ENCODE measurements at places on chromosomes 13 and 19.

GRCh38 chr13:100108913-100109507 lies 20.1 kb downstream of the PCCA start:
- no peaks in the 10 kb centered on the region for H3K27me3 ChIP-seq
- H3K27ac ChIP-seq: no peak overlapping the region
- H3K4me3 ChIP-seq: no peak overlapping the region

DNA sequence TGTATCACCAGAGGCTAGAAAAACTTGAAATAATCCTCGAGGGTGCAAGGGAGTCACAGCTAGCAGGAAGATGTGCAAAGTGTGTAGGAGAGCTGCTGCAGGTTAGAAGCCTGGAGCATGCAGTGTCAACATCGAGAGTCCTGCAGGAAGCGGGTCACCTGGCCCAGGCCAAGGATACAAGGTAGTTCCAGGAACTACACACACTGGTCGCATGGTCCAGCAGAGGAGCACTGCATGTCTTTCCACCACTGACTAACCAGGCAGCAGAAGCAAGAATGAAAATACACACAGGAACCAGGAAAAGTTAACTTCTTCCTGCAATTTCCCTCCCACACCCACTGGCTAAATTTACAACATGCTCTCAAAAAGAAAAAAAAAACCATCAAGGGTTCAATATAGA lies 36.0 kb upstream of the MIR17HG start:
- no peaks in the 10 kb centered on the region for H3K36me3 ChIP-seq
- no peak for DNase-seq
- H3K27me3 ChIP-seq: no peaks in the 10 kb centered on the region
- no peaks in the 10 kb centered on the region for H3K4me1 ChIP-seq

- H3K36me3 ChIP-seq: no peaks in the 10 kb centered on the region
- DNase-seq: no peak
Observed at GRCh38 chr13:102561933-102562332, 34.9 kb upstream of the TPP2 start.

GRCh38 chr13:40558656-40559055 lies 107.8 kb downstream of the FOXO1 start:
- H3K4me1 ChIP-seq: peaks cover 9% of the 10 kb centered on the region
- DNase-seq: no peak
- no peaks in the 10 kb centered on the region for H3K36me3 ChIP-seq
- H3K27ac ChIP-seq: no peak overlapping the region
- H3K4me3 ChIP-seq: no peak overlapping the region

DNA sequence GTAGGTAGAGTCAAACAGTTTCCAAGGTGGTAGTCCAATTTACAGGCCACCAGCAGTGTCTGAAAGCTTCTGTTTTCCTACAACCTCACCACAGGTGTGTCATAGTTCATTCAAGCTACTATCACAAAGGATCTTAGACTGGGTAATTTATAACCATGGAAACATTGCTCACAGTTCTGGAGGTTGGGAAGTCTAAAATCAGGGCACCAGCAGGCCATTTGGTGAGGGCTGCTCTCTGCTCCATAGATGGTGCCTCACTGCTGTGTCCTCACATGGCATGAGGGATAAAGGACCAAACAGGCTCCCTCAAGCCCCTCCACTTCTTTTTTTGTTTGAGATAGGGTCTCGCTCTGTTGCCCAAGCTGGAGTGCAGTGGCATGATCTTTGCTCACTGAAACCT lies 60.6 kb downstream of the ING1 start:
- no peaks in the 10 kb centered on the region for H3K27me3 ChIP-seq
- DNase-seq: no peak
- H3K36me3 ChIP-seq: no peaks in the 10 kb centered on the region
- H3K4me3 ChIP-seq: no peak overlapping the region
- no peak overlapping the region for H3K27ac ChIP-seq

DNA sequence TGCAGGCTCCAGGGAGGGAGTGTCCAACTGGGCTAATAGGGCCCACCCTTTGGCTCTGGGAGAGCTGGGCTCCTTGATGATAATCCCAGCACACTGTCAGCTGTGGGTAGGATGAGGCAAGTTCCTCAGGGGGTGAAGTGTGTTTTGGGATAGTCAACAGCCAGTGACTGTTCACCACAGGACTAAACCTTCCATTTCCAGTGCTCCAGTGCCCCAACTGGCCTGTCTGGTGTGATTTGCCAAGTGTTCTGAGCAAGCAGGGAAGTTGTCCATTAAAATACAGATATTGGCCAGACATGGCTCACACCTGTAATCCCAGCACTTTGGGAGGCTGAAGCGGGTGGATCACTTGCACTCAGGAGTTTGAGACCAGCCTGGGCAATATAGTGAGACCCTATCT lies 150.9 kb downstream of the TM9SF2 start:
- H3K4me3 ChIP-seq: no peak overlapping the region
- no peaks in the 10 kb centered on the region for H3K36me3 ChIP-seq
- no peaks in the 10 kb centered on the region for H3K27me3 ChIP-seq

- H3K36me3 ChIP-seq: no peaks in the 10 kb centered on the region
- no peak overlapping the region for H3K27ac ChIP-seq
- H3K4me1 ChIP-seq: no peaks in the 10 kb centered on the region
- H3K27me3 ChIP-seq: no peaks in the 10 kb centered on the region
Observed at GRCh38 chr19:29887442-29887855, 54.6 kb upstream of the URI1 start.

Data from thymus (tissue), 14 donors.